ENCODE measurements at places on chromosomes 16 and 17. TPM values are rescaled to one million over a fixed set of nuclear protein-coding genes. Genes with fewer than 3 reads are reported as not detected.

Gene CDK5R1
- polyA plus RNA-seq, result 4.9 TPM

Gene NACA2
- polyA plus RNA-seq, result 2.7 TPM

Gene CFAP20
- polyA plus RNA-seq, result 69.9 TPM

Gene DBNDD1
- 12.0 TPM for polyA plus RNA-seq

Gene OR3A2
- 0.55 TPM for polyA plus RNA-seq

- peak; percentile 47 for DNase-seq
These were observed 19.7 kb upstream of the MEIOC start for GRCh38 chr17:44636562-44636961.

DNA sequence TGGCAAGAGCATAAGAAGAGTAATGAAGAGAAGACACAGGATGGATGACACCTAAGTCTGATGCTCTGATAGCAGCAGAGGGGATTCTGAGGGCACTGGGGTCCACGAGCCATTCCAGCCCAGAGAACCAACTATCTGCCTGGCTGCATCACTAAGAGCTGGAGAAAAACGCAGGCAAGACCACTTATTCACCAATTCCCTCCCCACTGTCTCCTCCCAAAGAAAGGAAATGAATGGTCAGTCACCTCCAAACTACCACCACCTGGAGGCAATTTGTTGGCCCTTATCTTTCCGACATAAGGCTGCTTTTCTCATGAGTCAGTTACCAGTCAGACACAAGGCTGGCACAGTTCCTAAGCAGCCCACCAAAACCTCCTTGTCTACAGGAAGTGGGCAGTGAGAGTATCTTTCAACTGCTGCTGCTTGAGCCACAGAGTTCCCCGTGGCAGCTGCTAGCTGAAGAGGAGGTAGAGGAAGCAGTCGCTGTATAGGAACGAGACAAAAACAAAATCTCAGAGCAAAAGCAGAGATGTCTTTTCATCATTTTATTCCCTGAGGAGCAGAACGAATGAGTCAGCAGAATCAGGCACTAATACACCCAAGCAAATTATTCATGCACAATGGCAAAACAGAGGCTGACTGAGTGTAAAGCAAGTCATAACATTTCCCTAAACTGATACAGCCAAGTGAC is 111.1 kb downstream of the SMG6 start:
- no peak for DNase-seq

DNA sequence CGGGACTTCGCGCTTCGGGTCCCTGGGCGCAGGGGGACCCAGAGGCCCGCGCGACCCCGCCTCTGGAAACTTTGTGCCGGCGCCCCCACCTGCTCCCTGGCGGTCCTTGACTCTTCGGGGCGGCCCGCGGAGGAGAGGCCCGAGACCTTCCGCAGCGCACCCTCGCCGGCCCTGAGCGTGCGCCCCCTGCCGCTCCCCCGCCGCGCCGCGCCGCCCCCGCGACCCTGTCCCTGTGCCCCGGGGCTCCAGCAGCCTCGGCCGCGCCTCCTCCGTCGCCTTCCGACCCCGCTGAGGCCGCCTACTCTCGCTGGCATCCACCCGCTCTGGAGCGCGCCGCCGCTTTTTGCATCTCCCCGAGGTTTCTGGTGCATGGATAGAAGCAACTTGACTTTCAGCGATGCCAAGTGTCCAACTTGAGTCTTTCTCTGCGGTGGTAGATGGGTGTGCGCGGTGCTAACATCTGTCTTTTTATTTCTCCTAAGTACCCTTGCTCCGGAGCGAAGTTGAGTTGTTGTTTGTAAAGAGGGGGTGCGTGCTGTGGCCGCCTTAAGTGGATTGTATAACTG is 414 bp downstream of the DUSP14 start:
- no peak for DNase-seq

DNA sequence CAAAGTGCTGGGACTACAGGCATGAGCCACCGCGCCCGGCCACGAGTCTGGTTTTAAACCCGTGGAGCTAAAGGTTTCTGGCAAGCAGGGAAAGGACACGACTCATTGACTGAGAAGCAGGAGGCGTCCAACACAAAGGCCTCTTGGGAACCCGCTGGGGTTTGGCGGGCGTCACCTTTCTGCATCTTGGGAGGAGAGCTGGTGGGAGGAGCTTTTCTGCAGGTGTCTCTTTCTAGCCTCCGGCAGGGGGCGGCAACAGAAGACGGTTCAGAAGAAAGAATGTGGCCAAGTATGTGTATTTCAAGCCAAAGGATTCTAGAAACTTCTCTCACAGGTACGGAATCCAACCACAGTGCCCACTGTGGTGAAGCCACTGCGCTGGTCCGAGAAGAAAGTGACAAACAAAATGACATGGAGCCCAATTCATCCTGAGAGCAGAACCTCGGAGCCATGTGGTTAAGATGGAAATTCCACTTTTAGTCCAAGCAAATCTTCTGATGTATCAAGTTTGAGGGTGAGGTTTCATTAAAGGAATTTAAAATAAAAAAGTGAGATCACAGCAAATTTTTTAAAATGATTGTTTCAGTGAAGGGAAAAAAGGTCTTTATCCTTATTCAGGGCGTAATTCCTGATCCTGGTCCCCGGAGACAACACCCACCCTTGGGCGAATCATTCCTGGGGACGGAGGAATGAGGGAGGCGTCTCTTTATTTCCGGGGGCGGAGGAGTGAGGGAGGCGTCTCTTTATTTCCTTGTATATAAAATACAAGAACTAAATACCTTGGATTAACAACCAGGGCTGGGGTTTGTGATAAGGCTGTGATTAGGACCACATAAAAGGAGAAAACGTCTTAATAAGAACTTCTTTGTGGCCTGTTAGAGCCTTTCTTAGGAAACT is 97.6 kb downstream of the MRM3 start:
- no peak for DNase-seq

DNA sequence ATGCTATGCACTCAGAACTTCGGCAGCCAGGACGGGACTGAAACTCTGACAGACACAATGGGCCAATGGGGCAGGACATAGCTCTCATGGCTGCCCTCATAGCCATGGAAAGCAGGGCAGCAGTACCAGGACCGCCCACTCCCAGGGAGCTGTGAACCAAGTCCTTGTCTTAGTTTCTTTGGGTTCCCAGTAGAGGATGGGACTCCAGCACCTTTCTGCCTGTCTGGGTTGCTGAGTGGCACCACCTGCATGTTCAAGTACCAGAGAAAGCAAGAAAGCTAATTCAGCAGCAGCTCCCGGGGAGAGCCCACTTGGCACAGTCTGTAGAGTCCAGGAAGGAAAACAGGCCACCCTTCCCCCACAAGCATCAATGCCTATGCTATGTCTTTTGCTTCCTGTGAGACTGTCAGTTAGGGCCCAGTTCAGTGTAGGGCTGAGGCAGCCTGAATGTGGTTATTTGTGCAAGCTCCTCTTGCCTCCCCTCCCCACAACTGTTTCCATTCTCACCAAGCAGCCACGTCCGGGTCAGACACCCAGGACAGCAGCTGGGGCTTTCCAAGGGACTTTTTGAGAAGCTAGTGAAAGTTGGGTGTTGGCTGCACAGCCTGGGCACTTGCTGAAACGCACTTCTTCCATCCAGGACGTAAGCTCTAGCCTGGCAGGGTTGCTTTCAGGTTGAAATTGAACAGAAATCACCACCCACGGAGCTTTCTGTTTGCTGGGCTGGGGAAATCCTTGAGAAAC is 7.8 kb downstream of the SUPT4H1 start:
- no peak for DNase-seq

DNA sequence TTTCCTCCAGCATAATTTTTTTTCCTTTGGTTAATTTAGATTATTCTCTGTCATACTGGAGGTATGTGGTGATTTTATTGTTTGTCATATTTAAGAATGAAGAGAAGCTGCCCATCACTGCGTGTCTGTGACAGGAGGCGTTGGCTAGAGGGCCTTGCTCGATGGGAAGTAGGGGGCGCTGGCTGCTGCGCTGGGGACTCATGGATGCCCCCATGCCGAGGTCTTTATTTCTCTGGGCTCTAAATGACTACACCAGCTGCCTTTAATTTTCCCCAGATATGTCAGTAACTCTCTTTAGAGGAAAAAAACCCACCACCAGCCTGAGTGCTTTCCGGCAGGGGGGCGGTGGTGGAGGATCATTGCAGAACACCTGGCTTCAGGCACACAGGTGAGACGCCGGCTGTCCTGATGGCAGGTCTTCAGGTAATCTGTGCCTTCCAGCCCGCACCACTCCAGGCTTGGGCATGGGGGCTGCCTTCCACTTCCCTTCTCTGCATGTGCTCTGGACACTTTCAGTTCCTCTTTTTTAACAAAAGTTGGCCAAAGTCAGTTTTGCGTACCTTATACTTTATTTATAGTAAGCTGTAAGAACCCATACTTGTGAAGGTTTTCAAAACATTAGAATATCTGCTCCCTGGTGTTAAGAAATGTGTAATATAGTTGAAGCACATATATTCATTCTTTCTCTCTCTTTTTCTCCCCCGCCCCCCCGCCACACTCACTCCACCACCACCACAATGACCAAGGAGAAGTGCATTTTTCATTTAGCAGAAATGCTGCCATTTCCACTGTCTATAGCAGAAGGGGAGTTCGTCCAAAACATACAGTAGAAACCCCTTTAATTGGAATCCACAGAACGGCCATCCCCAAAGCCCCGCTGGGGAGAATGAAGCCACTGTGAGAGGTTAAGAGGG is 192.7 kb downstream of the RPTOR start:
- DNase-seq, result no peak

DNA sequence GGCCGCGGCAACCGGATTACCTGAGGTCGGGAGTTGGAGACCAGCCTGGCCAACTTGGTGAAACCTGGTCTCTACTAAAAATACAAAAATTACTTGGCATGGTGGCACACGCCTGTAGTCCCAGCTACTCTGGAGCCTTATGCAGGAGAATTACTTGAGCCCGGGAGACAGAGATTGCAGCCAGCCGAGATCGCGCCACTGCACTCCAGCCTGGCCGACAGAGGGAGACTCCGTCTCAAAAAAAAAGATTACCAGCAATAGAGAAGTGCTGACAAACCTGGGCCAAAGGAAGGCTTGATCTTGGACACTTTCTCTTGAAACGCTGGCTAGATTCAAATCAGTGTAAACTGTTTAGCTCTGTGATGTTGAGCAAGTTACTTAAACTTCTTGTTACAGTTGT is 4.3 kb downstream of the MT1H start:
- DNase-seq, result no peak

DNA sequence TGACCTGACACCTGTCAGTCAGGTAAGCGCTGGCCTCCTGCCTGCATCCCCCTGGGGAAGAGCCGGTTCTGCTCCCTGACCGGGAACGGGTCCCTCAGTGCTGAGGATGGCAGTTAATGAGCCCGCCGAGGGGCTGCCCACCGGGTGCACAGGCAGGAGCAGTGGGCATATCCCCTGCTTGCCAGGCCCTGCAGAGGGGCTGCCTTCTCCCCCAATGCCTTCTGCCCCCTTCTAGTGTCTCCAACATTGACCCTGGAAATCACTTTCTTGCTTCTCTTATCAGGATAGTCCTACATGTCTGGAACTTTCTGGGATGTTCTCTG is 388.5 kb downstream of the SEC14L1 start:
- no peak for DNase-seq

DNA sequence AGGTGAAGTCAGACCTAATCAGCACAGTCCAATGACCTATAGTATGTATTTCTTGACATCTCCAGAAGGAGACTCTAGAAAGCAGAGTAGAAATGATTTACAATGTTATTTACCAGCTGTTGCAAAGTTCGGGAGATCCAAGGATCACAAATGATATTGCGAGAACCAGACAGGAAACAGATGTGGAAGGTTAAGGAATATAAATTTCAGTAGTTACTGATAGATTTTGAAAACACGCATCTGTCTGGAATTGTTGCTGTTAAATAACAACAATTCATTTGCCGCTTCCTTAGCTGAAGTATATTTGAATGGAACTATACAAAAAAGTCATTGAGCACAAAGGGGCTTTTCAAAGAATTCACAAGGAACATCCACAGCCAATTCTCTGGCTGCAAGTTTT is 72.0 kb downstream of the STXBP4 start:
- peak; percentile 55 for DNase-seq

GRCh38 chr16:19659554-19659953 is 58.5 kb downstream of the KNOP1 start:
- no peak for DNase-seq

- no peak for DNase-seq
These were observed 19.3 kb upstream of the BCO1 start for GRCh38 chr16:81219151-81219550.

DNA sequence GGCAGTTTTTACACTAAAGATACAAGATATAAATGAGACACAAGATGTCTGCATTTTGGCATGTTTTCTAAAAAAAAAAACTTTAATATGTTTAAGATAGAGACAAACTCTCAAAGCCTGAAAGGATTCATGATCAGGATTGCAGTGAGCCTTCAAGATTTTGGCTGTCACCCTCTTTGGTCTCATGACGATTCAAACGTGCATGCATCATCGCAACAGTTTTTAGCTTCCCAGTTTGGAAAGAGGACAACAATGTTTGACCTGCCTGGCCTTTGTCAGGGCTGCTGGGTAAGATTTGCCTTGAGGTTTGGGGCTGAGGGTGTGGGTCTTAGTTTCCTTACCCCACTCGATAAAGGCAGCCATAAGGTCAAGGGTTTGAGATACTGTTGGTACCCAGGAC is 134.1 kb downstream of the RGS9 start:
- no peak for DNase-seq

- no peak for DNase-seq
These were observed 6.7 kb downstream of the GALK1 start for GRCh38 chr17:75758131-75758905.

DNA sequence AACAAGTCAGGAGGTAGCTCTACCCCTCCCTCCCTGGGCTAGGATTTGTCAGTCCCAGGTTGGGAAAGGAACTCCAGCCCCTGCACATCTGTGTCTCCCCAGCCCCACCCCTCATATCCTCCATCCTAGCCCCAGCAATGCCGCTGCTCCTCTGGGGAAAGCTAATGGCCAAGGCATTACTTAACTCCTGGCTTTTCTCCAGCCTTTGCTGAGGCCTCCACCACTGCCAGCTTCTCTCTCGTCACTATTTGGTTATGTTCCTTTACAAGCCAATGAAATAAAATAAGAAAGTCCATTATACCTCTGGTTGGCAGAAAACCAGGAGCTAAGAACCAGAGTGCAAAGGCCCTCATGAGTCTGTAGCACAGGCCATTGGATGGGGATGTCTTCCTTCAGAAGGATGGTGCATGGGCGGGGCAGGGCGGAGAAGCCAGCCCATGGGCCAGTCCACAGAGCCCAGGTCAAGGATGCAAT is 171.0 kb downstream of the CCDC182 start:
- no peak for DNase-seq

GRCh38 chr17:7213895-7214299 is 5.7 kb downstream of the DLG4 start:
- DNase-seq, result peak; percentile 91

GRCh38 chr17:53724726-53725125 is 98.0 kb upstream of the KIF2B start:
- DNase-seq, result no peak

DNA sequence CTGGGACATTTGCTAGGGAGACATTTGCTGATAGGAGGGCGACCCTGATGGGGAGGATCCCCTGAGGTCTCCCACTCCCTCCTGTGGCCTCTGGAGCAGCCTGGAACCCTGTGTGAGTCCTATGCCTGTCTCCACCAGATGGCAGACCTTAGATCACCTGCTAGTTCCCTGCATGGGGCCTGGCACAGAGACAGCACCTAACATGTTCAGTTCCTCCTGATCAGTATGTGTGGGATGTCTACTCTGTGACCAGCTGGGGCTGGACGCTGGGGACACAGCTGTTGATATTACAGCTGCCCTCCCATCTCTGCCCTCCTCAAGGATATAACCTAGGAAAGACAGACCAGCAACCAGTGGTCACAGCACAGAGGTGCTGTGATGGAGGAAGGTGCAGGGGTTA is 1.1 kb upstream of the ADCY7 start:
- no peak for DNase-seq

GRCh38 chr17:36527621-36528250 is 6.9 kb downstream of the MYO19 start:
- no peak for DNase-seq
